Right renal pelvis (tissue), 4 donors: ENCODE measurements at places on chromosomes 16 and 17. TPM values are rescaled to one million over a fixed set of nuclear protein-coding genes. Genes with fewer than 3 reads are reported as not detected.

The MYH13 gene
- polyA plus RNA-seq: 0.25 TPM

The MYH1 gene
- polyA plus RNA-seq: 0.05 TPM

The ZG16B gene
- polyA plus RNA-seq: 0.41 TPM

The SLC5A11 gene
- 3.0 TPM for polyA plus RNA-seq

The RNF227 gene
- 5.7 TPM for polyA plus RNA-seq

The OTOP2 gene
- not detected for polyA plus RNA-seq

The CD300H gene
- polyA plus RNA-seq: not detected

The TMEM114 gene
- not detected for polyA plus RNA-seq

The KRTAP4-1 gene
- polyA plus RNA-seq: not detected

The CYB561 gene
- 28.8 TPM for polyA plus RNA-seq

The NPIPB6 gene
- polyA plus RNA-seq: 1.5 TPM

DNA sequence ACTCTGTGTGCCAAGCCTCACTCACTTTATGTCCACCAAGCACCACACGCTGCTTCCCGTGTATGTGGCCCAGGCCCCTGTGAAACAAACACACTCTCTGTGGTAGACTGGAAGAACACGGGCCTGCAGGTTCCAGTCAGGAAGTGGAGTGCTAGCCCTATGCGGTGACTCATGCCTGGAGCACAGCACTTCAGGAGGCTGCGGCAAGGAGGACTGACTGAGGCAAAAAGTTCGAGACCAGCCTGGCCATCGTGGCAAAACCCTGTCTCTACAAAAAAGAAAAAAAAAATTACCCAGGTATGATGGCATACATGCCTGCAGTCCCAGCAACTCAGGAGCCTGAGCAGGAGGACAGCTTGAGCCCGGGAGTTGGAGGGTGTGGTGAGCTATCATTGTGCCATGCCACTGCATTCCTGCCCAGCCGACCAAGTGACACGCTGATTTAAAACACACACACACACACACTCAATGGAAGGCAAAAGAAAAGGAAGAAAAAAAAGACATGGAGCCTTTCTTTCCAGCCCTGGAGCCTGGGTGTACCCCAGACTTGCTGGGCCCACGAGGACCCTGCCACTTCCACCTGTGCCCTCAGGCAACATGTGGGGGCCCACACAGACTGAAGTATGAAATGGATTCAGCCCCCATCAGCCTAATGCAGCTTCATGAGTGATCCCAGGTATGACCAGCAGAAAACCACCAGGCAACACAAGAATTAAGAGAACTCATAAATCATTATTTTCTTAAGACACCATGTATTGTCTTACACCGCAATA, 126.6 kb downstream of the ANKRD11 start:
- no peak for DNase-seq

GRCh38 chr16:85642762-85643358, 29.7 kb downstream of the GSE1 start:
- DNase-seq: no peak

GRCh38 chr16:81765111-81765919, 13.8 kb upstream of the PLCG2 start:
- no peak for DNase-seq

- DNase-seq: no peak
Observed at GRCh38 chr16:85402910-85403692, 210.0 kb upstream of the GSE1 start.

DNA sequence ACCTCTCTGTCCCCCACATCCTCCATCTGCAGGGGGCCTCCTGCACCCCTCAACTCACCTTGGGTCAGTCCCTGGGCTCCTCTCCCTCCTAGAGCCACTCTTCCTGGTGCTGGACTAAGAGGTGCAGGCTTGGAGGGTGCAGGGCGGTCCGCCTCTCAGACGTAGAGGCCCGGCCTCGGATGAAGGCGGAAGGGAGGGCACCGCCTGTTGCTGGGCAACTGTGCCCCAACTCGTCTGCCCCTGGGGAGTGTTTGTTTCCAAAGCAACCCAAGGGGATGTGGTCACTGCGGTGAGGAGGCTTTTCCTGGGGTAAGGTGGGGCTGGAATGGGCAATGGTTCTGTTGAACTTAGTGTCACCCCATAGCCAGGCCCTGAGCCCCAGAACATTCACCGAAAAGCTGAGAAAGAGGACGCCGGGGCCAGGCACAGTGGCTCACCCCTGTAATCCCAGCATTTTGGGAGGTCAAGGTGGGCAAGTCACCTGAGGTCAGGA, at the start of gene C16orf54:
Gene C16orf54 (minus strand): TSS at position 138 of the 493 bp plus-strand sequence. CDS start 1,039 bp downstream, outside the sequence.
- DNase-seq: no peak

DNA sequence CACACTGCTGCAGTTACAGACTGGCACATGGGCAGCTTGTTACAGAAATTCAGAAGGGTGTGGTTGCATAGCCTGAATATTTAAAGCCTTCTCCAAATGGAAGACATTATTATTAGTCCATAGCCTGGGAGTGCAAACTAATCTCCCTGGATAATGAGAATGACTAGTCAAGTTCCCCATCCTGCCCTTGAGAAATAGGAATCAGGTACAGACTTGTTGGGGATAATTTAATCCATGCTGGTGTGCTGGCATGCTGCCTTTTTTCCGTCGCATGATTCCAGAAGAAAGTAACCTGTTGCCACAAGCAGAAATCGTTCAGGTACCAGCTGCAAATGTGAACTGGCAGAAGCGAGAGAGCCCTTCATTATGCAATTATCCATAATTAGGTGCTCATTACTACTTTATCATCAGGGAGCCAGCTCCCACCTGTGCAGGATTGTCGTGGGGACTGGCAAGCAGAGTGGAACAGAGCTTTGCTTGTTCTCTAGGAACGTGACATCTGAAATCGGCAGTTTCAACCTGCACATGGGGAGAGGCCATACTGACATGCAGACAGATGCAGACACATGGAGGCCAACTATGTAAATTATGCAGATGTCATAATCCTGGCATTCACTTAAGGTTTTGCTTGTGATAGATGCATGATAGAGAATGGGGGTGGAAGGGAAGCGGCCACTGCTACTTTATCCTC, 419.4 kb downstream of the PMP22 start:
- no peak for DNase-seq

DNA sequence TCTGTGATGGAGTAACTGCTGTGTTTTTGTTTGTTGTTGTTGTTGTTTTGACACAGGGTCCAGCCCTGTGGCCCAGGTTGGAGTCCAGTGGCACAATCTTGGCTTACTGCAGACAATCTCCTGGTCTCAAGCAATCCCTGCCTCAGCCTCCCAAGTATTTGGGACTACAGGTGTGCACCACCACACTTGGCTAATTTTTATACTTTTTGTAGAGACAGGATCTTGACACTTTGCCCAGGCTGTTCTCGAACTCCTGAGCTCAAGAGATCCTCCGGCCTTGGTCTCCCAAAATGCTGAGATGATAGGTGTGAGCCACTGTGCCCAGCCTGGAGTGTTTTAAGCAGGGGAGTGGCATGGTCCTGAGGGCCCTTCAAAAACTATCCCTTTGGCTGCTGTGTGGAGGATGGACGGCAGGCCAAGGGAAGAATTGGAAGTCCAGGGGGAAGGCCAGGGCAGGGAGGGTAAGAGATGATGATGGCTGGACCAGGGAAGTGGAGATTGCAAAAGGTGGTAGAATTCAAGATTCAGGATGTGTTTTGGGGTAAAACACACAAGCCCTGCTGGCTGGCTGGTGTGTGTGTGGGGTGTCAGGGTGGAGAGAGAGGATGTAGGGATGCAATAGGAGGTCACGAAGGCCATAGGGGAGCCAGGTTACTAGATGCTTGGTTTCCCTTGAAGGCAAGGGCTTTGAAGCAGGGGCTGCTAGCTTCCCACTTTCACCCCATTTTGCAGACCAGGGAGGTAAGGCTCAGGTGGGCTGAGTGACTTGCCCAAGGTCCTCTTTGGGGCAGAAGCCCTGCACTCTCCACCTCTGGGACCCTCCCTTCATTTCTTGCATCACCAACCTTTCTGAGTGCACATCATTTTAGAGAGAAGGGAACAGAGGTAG, 18.8 kb upstream of the PLLP start:
- DNase-seq: no peak
